Activated T-cell treated with anti-CD3 and anti-CD28 coated beads, Interleukin-2, amount 50 U/mL, for 48 hours (primary cell): ENCODE measurements at places on chromosomes 7 and 10.

DNA sequence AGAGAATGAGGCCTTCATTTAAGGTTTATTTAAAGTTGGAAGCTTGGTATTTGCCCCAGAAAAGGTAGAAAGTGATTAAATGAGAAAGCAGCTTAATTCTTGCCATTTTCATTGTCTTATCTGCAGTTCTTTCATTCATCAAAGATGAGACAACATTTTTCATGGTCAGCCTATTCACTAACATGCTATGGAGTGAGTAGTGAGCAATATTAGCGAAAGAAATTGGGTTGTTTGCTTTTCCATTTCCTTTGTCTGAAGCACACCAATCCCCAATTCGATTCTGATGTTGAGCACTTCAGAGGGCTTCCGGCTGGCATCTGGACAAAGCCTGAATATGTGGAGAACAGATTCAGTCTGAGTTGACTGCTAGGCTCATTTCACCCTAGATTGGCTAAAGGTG lies 317.2 kb downstream of the BBS9 start:
- DNase-seq = no peak

GRCh38 chr10:133059571-133059970 lies 28.2 kb upstream of the ADGRA1 start:
- DNase-seq = no peak

- no peak for DNase-seq
These were observed 298.3 kb upstream of the ZMIZ1 start for GRCh38 chr10:78770167-78771090.

GRCh38 chr10:30917789-30918188 lies 113.9 kb downstream of the ZNF438 start:
- DNase-seq = no peak

- DNase-seq = no peak
These were observed 38.7 kb downstream of the PRKG1 start for GRCh38 chr10:51113007-51113406.

DNA sequence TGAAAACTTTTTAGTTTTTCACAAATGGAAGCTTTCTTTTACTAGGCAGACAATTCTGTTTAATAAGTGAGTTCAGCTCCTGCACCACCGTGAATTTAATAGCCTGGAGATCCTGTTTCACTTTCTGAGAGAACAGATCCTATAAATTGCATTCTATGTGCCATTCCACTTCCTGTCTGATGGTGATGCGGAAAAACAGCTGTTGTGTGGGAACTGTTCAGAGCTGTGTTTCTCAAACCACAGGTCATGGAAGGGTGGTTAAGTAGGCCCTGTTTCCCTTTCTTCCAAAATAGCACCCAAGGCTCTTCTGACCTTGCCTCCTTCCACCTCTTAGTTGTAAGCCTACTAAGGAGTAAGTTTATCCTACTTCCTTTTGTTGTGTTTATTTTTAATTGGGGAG lies 97.2 kb upstream of the DKK1 start:
- no peak for DNase-seq

DNA sequence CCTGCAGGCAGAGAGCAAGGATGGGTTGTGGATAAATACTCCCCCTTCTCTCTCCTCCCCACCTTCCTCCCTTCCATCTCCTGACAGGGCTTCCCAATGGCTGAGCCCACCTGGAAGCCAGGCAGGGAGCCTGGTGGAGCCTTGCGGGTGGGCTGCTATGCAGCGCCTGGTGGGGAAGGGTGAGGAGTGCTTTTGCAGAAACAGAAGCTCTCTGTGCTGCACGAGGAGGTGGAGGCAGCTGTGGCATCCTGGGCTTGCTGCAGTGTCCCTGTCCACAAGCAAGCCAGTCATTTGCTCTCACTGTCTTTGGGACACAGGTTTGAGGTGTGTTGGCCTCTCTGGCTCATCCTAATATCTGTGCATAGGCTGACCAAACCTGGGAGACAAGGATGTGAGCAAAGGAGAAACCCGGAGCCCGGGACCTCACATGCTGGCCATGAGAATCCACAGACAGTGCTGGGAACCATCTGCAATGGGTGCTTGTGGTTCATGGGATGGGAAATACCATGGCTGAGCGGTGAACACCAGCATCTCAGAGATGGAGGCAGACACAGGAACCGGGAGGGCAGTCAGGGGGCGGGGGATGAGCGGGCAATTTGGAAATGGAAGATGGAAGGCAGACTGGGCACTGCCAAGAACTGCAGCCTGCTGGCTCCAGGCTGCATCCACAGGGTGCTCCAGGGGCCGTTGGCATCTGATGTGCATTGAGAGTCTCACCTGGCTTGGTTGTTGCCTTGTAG lies 364.2 kb downstream of the GLRX3 start:
- no peak for DNase-seq

- no peak for DNase-seq
These were observed 22.0 kb downstream of the UMAD1 start for GRCh38 chr7:7662527-7662926.

DNA sequence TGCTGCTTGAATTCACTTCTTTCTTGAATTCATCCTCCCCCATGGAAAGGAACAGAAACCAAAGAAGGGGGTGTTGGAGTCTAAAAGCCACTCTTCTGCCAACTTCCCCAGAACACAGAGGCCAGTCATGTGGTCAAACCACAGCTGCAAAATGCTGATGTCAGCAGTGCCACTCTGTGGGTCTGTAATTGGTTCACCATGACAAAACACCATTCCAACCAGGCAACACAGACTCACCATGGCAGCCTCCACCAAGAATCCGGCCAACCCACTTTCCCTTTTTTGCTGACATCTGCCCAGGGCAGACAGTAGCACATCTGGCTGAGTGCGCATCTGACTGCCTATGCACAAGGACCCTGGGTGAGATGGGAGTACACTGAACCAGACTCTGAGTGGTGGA lies 16.8 kb downstream of the OSBPL3 start:
- peak; percentile 65 for DNase-seq

DNA sequence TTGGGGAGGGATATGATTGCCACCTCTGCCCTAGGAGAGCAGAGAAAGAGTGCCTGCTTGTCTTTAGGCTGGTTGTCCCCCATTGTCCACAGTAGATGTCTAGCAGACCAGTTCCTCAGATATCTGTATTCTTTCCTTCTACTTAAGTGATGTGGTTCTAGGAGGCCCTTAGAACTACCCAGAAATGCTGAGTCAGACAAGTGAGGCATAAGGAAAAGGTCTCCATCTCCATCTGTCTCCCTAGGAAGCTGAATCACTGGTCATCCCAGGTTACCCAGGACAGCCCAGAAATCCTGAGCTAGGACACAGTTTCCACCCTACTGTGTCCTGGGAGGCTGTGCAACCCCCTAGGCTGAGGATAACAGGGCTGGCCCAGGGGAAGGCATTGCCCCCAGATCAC lies 93.4 kb upstream of the INHBA start:
- no peak for DNase-seq

- no peak for DNase-seq
These were observed 28.4 kb downstream of the ENTPD1 start for GRCh38 chr10:95784279-95784913.

DNA sequence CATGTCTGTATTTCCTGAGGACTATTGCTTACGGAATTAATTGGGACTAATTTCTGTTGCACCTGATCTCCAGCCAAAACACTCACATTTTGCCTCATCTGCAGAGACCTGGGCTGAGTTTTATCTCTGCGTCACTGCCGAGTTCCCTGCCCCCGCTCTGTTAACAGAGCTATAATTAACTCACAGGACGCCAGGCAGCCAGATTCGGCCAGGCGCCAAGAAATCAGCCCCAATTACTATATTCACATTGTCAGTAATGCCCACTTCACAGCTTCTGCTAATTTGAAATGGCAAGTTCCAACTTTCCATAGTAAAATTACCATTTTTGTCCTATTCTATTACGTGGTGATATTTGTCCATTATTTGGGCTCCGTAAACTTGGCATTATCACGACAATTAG lies 130.5 kb downstream of the CUX1 start:
- DNase-seq = no peak

GRCh38 chr10:60167050-60167449 lies 222.6 kb downstream of the ANK3 start:
- DNase-seq = no peak

- no peak for DNase-seq
These were observed 27.3 kb downstream of the FAM20C start for GRCh38 chr7:219581-220150.

DNA sequence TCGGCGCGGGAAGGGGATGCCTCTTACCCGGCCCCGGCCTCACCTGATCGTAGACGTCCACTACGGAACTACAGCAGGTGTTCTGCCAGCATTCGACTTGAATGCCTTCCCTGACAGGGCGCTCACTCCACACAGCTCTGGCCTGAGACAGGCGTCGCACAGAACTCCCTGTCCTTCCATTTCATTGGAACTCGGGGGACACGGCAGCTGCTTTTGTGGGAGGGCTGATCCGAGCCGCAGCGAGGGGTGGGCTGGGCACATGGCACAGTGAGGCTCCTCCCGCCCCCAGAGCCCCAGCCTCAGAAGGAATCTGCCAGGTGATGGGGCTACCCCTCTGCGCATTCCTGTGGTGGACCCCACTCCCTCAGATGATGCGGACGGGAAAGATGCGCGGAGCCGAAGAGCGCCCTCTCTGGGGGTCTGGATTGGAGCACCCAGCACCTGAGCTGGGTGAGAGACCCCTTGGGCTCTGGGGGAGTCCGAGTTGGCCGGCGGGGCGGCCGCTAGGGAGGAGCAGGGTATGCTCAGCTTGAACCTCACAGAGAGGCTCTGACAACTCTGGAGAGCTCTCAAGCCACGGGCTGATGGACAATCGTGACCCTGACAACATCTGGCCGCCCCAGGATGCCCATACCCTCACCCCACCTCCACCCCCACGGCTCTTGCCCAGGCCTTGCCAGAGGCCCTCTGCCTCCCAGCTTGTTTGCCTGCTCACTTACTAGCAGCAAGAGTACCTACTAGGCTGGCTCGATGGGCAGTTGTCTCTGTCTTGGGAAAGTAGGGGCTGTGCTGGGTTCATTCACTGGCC lies 36.6 kb downstream of the RASGEF1A start:
- DNase-seq = no peak

DNA sequence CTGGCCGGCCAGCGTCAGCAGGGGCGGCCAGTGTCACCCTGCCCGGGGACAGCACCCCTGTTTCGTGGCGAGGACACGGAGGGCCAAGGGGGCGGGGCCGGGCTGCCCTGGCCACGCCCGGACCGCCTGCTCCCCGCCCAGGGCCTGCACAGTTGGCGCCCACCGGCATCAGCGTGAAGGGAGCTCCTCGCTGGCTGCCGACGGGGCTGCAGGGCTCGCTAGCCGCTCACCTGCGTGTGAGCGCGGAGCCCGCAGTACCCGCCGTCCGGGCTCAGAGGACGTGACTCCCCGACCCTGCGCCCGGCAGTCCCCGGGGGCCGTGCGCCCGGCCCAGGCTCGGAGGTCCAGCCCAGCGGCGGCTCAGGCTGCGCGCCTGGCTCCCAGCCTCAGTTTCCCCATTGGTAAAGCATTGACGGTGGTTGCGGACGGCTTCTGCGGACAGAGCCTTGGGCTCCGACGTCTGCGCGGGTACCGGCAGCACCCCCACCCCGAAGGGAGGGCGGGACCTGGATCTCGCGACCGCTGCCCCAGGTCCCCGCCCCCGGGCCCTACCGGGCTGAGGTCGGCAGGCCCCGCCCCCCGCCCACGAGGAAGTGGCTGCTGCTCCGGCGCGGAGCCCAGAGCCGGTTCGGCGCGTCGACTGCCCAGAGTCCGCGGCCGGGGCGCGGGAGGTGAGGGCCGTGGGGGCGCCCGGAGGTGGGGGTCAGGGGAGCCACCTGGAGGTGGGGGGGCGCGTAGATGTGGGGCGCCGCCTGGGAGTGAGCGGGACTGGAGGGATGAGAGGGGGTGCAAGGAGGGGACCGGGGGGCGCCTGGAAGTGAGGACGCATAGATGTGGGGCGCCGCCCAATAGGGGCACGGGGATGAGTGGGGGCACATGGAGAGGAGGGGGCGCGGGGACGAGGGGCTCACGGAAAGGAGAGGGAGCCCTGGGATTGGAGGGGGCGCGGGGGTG lies at the start of gene ARPC1B:
TSS of gene ARPC1B (plus strand) at position 620 of the 954 bp plus-strand sequence. CDS start 10,985 bp downstream, outside the sequence.
- peak; percentile 91 for DNase-seq

- no peak for DNase-seq
These were observed 69.4 kb upstream of the PDLIM1 start for GRCh38 chr10:95360122-95360714.

DNA sequence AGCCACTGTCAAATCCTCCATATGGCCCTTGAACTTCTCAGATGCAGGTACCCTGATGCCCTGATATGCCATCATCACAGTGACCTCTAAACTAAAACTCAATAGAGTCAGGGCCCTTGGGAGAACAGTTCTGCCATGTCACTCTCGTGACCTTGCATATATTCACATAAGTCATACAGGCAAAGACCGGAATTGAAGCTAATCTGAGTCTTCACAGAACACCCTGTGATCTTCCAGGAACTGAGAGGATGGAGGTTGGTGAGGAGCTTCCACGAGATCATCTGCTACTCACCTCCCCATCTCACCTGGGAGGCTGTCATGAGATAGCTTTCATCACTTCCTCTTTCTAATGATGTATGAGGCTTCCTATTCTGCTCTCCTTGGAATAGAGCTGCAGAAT lies 228.7 kb upstream of the CCDC6 start:
- DNase-seq = no peak

- no peak for DNase-seq
These were observed 20.9 kb upstream of the HELLS start for GRCh38 chr10:94524711-94525110.

DNA sequence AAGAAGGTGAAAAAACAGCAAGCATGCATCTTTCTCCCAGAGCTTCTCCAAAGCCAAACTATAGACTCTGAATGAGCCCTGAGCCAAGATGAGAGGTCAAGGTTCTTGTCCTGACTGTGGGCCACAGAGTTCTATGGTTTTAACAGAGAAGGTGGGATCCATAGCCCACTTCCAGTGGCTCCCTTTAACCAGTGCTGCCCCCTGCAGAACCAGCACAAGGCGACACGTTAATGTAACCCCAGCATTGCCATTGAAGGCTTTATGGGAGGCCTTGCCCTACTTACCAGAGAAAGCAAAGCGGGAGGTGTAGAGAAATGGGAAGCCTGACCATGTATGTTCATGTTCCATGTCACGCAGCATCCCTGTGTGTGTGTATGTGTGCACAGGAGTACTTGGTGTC lies 243.6 kb downstream of the PRPF18 start:
- no peak for DNase-seq

GRCh38 chr10:63684257-63684936 lies 163.2 kb downstream of the REEP3 start:
- DNase-seq = no peak

DNA sequence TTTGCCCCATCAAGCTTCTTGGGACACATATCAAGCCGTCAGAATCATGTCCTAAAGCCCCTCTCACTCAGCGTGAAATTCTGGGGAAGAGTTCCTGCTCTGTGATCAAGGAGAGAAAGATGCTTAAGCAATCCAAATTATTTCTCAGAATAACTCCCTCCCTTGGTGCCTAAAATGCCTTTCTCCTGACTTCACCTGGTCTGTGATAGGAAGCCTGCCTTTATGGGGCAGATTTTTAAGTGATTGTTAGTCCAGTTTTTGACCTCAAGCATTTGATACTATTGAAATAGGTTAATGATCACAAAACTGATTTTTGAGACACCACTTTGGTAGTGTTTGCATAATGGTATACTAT lies 76.4 kb upstream of the MAGI2 start:
- no peak for DNase-seq

GRCh38 chr7:48458701-48459524 lies 287.7 kb downstream of the ABCA13 start:
- no peak for DNase-seq
